Stimulated activated CD4-positive, alpha-beta T cell treated with anti-CD3 and anti-CD28 coated beads, Interleukin-15, amount 100 ng/mL, for 1 hour (primary cell): ENCODE measurements at places on chromosomes 12 and 14.

GRCh38 chr12:39176356-39176755, 266.6 kb downstream of the KIF21A start:
- DNase-seq, result no peak

GRCh38 chr14:100634026-100634425, 46.8 kb upstream of the BEGAIN start:
- no peak for DNase-seq

DNA sequence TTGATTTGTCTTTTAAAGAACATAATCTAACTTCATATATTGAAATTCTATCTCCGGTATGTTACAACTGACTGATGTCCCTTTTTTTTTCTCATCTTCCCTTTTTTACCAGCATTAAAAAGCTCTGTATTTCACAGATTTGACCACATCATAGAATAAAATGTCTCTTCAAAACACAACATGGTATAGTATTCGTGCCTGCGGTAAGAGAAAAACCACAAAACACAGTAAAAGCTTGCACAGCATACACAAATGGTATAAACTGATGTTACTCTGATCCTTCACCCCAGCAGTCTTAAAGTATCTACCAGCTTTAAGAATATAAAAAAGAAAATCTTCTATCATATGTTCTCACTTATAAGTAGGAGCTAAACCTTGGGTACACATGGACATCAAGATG, 83.4 kb downstream of the HECTD1 start:
- DNase-seq, result no peak

- no peak for DNase-seq
Measured at GRCh38 chr14:102396521-102396920, 33.8 kb downstream of the TECPR2 start.

- DNase-seq, result no peak
Measured at GRCh38 chr12:26841085-26841484, 8.1 kb upstream of the ITPR2 start.

- no peak for DNase-seq
Measured at GRCh38 chr12:77054851-77055250, 10.5 kb downstream of the E2F7 start.

GRCh38 chr14:34699873-34700621, 14.3 kb downstream of the CFL2 start:
- no peak for DNase-seq

DNA sequence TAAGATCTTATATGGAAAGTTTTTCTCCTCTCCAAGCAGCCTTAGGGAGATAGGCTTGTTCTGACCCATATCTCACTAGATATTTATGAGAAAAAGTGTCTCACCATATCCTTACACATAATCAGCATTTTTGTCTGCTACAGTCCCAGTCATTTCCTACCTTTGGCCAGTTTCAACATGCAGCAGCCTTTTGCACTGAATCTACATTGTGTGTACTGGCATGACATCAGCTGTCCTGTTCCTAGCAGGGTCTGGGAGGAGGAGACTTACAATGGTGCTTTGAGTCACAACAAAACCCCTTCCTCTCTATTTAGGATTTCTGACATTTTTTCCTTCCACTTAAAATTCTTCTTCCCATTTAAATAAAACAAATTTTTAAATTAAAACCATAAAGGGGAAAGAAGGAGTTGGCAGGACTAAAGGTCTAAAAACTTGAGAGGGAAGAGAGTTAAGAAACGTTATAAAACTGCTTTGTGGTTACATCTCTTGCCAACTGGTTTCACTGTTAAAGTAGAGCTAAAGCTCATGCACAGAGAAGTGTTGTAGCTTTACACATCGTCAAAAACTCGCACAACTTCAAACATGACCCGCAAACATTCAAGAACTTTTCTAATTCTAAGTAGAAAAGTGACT, 53.3 kb upstream of the CERS5 start:
- no peak for DNase-seq
